ENCODE measurements at places on chromosomes 11 and 22. TPM values are rescaled to one million over a fixed set of nuclear protein-coding genes. Genes with fewer than 3 reads are reported as not detected.
A peak's percentile ranks its signal among the peaks of the same experiment; 100 is the strongest.

The CRYAB gene
- total RNA-seq: 5,673 TPM

The SGSM1 gene
- total RNA-seq: 47.5 TPM

The BLID gene
- 2.4 TPM for total RNA-seq

The MMP13 gene
- not detected for total RNA-seq

The MLC1 gene
- 0.71 TPM for total RNA-seq

The IL18BP gene
- total RNA-seq: 5.3 TPM

The OR52E8 gene
- total RNA-seq: not detected

The CAVIN3 gene
- 54.2 TPM for total RNA-seq

The CAPN1 gene
- 102 TPM for total RNA-seq

The NFAM1 gene
- total RNA-seq: 4.9 TPM

The GLB1L3 gene
- total RNA-seq: not detected

GRCh38 chr22:45805413-45805812 is 133.8 kb downstream of the ATXN10 start:
- DNase-seq: no peak

DNA sequence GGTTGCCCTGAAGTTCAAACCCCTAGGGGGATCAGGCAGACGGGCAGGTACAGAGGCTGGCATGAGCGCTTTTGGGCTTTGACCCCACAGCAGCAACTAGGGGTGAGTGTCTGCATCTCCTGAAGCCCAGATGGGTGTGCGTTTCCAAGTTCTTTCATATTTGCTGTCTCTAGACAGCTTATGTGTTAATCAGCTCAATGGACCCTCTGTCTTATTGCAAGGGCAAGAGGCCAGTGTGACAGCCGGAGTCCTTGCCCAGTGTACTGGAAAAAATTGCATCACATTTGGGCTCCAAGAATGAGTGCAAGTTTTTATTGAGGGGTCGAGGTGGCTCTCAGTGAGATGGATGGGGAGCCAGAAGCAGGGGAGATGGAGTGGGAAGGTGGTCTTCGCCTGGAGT is 1863.7 kb upstream of the RAG2 start:
- DNase-seq: peak; percentile 48

GRCh38 chr22:49825944-49826602 is 1.6 kb downstream of the BRD1 start:
- no peak for DNase-seq

DNA sequence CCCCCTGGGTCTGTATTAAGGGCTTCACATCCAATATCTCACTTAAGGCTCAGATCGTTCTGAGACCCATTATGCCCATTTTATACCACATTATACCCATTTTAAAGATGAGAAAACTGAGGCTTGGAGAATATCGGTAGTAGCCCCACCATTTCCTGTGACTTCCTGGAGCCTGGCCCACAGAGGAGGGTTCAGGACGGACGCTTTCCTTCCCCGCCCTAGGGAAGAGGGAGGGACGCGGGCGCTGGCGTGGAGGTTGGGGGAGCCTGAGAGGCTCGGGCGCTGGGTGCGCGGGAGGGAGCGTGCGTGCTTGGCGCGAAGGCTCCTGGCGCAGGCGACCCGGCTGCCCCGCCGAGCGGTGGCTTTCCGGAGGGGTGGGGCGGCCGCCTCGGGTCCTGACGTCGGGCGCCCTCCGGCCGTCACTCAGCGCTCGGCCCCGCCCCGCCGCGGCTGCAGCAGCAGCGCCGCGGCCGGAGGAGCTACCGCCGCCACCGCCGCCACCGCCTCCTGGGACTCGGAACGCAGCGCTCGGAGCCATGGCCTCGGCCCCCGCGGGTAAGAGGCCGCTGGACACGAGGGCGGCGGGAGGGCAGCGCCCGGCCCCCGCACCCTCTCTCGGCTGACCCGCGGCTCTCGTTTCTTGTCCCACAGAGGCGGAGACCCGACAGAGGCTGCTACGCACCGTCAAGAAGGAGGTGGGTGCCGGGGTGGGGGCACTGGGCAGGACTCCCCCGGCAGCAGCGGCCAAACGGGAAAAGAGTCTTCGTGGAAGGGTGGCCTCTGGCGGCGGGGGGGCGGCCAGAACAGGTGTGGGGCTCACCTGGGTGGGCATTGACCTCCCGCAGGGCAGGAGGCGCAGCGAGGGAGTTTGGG is at the start of gene SGSM1:
Gene SGSM1 (plus strand): TSS at position 422 of the 873 bp plus-strand sequence. CDS start 115 bp downstream, at position 537.
- DNase-seq: peak; percentile 87

DNA sequence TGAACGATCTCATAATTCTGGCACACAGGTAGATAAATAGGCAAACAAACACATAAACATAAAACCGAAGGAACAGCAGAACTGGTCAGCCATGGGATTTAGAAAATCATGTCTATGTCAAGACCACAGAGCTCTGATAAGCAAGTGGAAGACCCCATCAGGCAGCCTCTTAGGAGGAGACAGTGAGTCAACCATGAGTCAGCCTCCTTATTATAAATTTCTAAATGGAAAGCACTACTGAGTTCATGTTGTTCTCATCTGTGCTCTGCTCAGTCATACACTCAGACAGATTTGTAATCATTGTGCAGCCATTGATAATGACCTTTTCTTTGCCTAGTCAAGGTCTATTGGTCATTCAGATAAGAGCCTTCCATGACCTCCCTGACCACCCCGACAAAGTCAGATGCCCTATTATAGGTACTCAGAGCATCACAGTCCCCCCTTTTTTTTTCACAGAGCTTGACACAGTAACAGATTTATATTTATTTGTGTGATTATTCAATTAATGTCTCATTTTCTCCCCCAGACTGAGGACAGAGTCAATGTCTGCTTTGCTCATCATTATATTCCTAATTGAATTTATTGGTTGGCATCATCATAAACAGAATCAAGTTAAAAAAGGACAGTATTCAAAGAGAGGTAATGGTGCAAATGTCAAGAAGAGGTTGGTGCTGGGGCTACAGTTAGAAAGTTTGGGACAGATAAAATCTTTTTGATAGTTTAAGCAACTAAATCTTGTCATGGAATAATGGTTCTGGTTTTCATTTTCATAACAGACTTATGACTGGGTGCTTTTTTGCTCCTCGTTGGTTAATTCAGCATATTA is 579.7 kb upstream of the CCDC90B start:
- DNase-seq: no peak

DNA sequence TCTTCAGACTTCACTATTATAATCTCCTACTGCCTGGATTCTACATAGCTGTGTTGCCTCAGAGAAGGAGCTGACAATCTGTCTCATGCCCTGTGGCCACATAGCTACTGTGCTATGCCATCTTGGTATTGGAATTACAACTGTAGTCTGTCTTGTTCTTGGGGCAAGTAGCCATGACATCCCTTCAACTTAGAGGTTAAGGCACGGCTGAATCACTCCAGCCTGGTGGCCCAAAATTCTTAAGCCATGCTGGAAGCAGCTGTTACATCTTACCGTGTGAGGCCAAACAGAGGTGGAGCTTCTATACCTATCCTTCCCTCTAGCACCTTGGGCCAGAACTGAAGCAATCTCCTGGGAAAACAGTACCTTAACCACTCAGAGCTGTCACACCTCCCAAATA is 14.8 kb downstream of the CARD18 start:
- no peak for DNase-seq

DNA sequence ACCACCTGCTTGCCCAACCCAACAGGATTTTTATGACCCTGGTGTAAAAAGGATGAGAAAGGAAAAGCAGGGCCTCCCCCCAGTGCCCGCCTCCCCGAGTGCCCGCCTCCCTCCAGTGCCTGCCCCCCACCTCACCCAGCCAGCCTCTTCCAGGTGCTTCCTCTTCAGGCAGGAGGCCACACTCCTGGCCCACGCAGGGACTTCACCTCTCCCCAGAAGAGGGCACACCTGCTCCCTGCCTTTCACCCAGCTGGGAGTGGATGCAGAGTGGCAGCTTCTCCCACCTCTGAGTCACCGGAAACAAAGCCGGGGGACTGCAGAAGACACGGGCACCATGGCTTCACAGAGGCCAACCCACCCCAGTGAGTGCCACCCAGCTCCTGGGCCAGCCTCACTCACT is 16.1 kb downstream of the CPT1A start:
- no peak for DNase-seq

GRCh38 chr22:48665311-48665995 is 1162.2 kb downstream of the BRD1 start:
- DNase-seq: no peak

DNA sequence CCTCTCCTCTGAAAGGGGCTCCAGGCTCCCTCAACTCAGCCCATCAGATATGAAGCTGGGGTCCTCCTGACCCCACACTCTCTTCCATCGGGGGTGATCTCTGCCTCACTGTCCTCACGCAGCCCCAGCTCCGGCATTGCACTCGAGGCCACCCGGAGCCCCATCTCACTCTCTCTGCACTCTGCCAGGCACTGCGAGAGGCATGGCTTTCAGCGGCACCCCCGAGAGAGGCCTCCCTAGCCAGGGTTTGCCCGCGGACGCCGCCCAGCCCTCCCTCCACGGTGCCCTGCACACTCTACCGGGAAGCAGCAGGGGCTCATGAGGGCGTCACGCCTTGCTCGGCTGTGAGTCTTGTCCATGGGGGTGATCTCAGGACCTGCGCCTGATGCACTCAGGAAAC is 436.2 kb downstream of the BRD1 start:
- DNase-seq: no peak

GRCh38 chr11:112644410-112645131 is 316.6 kb upstream of the NCAM1 start:
- no peak for DNase-seq

DNA sequence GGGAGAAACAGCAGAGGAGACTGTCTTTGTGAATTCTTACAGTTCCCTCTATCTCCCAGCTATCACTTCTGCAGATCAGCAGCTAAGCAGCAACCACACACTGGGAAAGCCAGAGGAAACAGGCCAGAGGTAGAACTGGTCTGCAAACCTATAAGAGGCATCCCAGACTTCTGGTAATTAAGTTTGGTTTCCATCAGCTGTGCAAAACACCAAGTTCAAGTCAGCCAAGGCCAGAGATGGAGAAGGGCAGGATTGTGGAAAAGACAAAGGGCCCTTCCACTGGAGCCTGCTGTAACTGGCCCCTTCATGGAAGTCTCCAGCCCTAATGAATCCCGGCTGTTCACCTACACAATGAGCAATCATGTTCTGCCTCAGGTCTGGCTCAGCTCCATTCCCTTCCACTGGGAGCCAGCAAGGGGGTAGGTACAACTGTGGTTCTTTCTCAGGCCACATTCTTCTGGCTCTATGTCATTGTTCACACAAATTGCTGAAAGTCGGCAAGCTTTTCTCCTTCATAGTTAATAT is 4.6 kb upstream of the PAMR1 start:
- peak; percentile 31 for DNase-seq

DNA sequence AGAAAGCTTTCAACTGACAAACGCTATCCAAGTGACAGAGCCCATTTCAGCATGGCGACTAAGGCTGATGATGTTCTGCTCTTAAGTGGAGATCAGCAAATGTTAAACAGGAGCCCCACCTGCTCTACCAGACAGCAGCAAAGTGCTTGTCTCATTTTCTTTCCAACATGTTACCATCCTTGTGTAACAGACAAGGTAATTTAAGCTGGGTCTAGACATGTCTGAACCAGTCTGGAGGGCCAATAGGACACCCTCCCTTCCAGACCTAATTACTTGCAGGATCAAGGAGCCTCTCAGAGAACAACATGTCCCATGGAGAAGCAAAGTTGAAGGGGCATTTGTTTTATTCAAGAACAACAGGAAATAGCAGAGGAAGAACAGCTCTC is 3.9 kb upstream of the LMO2 start:
- DNase-seq: no peak

- no peak for DNase-seq
Measured at GRCh38 chr11:12117200-12117599, 6.8 kb downstream of the MICAL2 start.

DNA sequence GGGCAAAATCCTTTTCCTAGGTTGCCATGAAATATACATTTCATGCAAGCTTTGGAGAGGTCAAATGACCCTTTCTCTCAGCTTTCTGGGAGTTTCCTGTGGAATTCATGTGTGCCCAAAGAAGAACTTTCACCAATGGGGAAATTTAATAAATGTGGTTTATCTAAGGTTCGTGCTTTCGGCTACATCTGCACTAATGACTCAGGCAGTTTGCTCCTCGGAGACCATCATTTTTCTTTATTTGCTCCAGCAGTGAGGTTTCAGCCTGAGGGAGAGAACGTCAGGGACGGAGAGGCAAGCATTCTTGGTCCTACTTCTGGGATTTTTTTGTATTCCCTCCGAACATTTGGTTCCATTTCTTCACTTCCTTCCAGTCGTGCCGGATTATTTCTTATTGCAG is 85.2 kb downstream of the FLI1 start:
- DNase-seq: no peak

GRCh38 chr11:15835788-15836411 is 520.4 kb downstream of the SOX6 start:
- peak; percentile 54 for DNase-seq

DNA sequence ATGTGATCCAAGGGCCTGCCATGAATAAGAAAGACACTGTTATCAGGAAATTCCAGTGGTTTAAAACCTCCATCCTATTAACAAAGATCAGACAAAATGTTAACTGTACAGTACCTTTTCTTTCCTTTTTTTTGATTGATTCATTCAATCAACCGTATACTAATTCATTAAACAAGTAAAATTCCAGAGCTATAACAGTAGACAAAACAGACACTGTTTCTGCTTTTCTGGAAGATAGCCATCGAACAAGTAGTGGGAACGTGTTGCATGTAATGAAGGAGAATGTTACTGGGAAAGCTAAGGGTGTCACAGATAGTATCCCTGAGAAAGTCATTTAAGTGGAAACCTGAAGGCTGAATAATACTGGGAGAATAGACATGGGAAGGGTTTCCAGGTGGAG is 73.7 kb upstream of the ALKBH3 start:
- DNase-seq: no peak

- DNase-seq: no peak
Measured at GRCh38 chr22:41822317-41823057, 10.4 kb upstream of the SREBF2 start.

- DNase-seq: no peak
Measured at GRCh38 chr11:115452241-115452640, 52.0 kb downstream of the CADM1 start.

- no peak for DNase-seq
Measured at GRCh38 chr11:36311926-36312595, 16.0 kb downstream of the PRR5L start.

- DNase-seq: no peak
Measured at GRCh38 chr11:9462172-9462799, 1.5 kb downstream of the ZNF143 start.

DNA sequence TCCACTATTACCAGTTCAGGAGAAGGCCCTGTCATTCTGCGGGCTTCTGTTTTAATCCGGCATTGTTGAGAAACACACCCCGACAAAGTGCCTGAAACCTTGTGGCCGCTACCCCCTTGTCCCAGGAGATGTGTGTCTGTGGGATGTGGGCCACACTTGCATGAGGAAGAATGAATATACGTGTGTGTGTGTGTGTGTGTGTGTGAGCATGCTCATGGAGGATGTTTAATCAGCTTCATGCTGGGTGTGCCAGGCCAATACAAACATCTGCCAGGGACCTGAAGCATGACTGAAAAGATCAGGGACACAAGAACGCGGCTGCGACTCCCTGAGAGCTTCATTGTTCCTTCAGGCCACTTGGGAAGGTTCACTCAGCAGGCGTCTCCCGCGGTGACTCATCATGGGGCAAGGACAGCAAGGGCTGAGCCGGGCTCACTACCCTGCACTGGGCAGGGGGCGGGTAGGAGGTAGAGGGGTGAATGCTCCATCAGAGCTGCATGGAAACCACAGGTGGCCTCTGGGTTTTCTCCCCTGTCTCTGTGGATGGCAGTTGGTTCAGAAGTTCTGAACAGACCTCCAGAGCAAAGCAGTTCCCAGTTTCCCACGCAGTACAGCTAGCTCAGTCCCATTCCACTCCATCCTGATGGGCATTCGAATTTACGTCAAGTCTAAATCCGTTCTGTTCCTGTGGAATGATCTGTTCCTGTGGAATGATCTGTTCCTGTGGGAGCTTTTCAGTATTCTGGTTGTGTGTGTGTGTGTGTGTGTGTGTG is 7.0 kb upstream of the MALAT1 start:
- DNase-seq: peak; percentile 90
